ENCODE measurements at places on chromosomes 6 and 20. TPM values are rescaled to one million over a fixed set of nuclear protein-coding genes. Genes with fewer than 3 reads are reported as not detected.

The TTLL9 gene
- 0.10 TPM for total RNA-seq

The LAMA5 gene
- total RNA-seq: 400 TPM

The LZTS3 gene
- 4.7 TPM for total RNA-seq

The TMEM63B gene
- total RNA-seq: 13.6 TPM

The COL9A1 gene
- total RNA-seq: not detected

The IMPG1 gene
- total RNA-seq: not detected

The CALHM6 gene
- not detected for total RNA-seq

The KCNS1 gene
- not detected for total RNA-seq

Measured in A549 treated with Hydrocortisone at 1 μM for 4 hours (cell line).